ENCODE measurements at places on chromosomes 2 and 18.

GRCh38 chr18:10514601-10515000 lies 11.2 kb upstream of the NAPG start:
- no peak for DNase-seq

DNA sequence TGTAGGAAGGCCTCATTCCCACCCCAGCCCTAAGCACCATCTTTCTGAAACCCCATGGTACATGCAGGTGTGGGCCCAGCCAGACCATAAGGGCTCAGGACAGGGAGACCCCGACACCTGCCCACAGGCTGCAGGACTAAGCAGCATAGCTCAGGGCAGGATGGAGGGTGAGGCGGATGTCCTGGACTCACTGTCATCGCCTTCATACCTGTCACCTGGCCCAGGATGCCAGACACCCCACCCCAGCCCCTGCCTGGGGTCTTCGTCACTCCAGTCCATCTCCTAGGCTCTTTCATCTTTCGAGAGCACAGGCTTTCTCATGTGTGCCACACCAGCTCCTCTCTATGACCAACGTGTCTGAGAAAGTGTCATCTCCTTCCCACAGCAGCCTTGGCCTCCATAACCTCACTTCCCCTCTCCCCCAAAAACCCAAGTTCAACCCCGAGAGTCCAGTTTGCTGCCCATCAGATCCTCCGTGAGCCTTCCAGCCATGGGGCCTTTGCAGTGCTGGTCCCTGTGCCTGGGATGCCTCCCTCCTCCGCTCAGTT lies 71.5 kb downstream of the EMX1 start:
- no peak for DNase-seq

DNA sequence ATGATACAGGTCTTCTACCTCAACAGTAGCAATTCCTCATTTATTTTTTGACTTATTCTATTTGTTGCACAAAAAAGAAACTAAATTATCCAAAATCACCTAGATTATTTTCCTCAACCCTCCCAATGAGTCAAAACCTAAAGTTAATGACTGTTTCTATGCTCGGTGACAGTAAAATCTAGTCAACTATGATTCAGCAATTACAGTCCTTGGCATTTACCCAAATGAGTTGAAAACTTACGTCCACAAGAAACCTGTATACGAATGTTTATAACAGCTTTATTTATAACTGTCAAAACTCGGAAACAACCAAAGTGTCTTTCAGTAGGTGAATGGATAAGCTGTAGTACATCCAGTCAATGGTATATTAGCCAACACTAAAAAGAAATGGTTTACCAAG lies 439.3 kb downstream of the CBLN2 start:
- DNase-seq: no peak

GRCh38 chr2:8219631-8220355 lies 462.1 kb upstream of the ID2 start:
- DNase-seq: no peak

- DNase-seq: no peak
Measured at GRCh38 chr2:109087055-109087663, 41.8 kb upstream of the SH3RF3 start.

DNA sequence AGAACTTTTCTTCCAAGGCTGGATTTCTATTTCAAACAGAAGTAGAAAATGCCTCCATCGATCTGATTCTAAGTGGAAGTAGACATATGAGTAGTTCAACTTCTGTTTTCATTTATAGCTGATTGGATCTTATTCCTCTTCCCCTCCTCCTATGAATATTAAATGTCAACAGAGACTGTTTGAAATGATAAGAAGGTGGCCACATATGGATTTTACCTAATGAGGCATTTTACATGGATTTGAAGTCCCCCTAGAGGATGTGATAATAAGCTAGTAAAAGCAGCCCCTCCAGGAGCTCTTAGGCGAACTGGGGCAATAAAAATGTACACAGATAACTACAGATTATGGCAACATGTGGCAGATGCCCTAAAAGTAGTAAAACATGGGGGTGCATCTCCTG lies 71.0 kb downstream of the UPP2 start:
- no peak for DNase-seq

- DNase-seq: peak; percentile 66
Measured at GRCh38 chr2:84516234-84516986, at the start of gene DNAH6. Gene DNAH6, plus strand, starts transcription at chr2:84516498. Its CDS starts 1,329 bp downstream, at chr2:84517827.

- no peak for DNase-seq
Measured at GRCh38 chr2:239225371-239225851, 175.4 kb downstream of the HDAC4 start.

DNA sequence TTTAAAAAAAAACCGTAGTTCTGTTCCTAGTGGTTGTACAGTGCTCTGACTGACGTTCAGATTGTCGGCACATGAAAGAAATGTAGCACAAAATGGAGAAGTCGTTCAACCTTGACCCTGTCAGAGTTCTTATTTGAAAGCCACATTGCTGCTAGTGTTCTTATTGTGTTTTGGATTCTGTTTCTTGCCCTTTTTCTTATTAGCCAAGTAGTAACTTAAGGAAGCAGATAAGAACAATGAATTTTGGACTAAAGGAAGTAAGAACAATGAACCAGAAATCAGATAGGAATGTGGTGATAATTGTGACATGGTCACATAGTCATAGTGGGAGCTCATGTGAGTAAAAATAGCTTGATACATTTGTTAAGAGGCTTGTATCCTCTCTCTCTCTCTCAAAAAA lies 45.9 kb downstream of the RPIA start:
- DNase-seq: no peak

DNA sequence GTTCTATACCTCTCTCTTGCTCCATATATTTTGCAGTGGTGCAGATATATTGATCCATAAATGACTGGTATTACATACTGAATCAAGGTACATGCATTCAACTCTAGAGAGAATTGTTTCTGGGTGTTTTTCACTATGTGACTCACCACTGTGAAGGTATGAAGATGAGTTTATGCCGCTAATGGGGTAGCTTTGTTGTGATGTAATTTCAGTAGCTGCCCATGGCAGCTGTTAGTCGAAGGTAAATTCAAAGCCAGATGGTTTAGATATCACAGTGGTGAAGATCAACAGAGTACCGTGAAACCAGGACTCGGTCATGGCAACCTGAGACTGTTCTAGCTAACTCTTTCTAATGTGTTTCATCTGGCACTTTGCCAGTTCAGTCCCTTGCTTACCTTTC lies 50.4 kb downstream of the PKP4 start:
- DNase-seq: no peak

- no peak for DNase-seq
Measured at GRCh38 chr2:240598311-240598911, 11.9 kb downstream of the CAPN10 start.

GRCh38 chr18:27854631-27855030 lies 322.3 kb downstream of the CDH2 start:
- DNase-seq: no peak

DNA sequence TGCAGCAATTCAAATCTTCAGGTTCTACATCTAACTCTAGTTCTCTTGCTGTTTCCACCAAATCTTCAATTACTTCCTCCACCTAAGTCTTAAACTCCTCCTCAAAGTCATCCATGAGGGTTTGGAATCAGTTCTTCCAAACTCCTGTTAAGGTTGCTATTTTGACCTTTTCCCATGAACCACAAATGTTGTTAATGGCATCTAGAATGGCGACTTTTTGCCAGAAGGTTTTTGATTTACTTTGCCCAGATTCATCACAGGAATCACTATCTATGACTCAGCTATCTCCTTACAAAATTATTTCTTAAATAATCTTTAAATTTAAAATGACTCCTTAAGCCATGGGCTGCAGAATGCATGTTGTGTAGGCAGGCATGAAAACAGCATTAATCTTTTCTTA lies 368.9 kb upstream of the TNP1 start:
- no peak for DNase-seq

DNA sequence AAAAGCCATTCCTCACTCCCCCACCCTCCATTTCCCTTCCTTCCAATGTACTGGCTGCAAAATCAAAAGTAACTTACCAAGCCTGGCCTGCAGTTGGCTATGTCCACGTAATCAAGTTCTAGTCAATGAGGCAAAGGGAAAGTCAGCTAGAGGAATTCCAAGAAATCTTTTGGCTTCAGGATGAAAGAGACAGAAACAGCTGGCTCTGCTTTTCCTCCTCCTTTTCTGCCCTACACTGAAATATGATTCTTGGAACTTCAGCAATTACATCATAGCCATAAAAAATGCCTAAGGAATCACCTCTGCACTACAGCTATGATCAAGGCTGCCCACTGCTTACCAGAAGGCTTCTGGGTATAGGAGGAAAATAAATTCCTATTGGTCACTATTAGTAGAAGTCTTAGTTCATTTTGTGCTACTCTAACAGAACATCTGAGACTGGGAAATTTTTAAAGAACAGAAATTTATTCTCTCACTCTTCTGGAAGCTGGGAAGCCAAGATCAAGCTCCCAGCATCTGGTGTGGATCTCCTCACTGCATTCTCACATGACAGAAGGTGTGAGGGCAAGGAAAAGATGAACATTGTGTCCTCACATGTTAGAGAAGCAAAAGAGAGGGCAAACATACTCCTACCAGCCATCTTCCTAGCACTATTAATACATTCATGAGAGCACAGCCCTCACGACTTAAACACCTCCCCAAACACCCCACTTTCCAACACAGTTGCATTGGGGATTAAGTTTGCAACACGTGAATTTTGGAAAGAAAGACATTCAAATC lies 219.9 kb downstream of the TMX3 start:
- DNase-seq: no peak

DNA sequence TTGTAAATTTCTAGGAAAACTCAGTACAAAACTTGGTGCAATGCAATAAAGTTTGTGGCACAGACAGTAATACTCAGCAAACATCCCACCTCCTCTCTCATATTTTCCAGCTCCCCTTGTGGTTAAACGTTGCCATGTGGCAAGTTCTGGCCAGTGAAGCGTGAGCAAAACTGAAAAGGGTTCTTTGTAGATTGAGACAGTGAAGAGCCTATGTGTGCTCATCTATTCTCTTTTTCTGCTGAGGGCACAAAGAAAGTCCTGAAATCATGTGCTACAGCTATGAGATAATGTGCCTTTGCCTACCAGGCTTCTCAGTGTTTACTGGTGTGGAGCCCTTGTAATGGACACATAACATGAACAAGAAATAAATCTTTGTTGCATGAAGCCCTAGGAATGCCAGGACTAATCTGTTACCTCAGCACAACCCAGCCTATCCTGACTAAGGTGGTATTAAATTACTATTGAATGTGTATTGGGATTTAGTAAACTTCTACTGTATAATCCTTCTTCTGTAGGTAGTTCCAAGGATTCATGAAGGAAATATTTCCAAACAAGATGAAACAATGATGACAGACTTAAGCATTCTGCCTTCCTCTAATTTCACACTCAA lies 13.0 kb upstream of the TYMS start:
- DNase-seq: no peak

GRCh38 chr2:42545841-42546390 lies 22.5 kb upstream of the MTA3 start:
- no peak for DNase-seq

DNA sequence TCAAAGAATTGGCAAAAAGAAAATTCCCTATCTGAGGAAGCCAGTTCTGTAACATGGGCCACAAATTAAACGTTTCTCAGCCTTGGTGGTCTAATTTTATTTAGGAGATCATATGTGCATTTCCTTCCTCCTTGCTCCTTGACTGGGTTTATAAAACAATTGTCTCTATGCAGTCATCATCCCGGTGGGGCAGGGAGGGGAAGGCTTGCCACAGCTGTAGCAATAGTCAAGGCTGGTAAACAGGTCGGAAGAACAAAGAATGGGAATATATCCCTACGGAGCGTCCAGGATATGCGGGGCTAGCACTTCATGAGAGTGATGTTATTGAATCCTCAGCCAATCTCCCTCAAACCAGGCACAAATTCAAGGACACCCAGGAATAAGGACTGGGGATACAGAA lies 143.8 kb downstream of the RNF152 start:
- DNase-seq: no peak

- DNase-seq: no peak
Measured at GRCh38 chr2:167862296-167862695, 385.1 kb downstream of the STK39 start.

DNA sequence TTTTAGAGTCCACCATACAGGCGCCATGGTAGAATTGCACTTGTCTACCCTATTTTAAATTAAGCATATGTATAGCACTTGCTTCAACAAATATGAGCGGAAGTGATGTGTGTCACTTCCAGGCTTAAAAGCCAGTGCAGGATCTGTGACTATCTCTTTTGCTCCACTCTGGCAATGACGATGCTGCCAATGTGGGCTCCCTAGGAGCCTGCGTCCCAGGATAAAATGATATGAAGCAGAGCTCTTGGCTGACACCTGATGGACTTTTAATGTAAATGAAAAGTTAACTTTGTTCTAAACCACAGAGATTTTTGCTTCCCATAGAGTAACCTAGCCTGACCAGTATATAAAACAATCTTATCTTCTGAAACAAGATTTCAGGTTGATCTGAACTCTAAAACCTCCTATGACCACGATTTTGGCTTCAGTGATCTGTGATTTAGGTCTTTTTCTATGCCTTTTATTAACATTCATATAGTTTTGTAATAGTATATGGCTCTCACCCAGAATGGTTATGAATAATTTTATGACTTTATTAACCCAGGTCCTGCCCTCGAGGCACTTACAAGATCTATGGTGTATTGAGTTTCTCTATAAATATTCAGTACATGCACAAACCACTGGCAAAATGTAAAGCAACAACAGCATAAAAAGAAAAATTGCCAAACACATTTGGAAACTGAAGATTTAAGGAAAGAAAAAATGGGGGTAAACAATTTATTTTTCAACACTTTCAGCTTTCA lies 422.5 kb upstream of the PIK3C3 start:
- no peak for DNase-seq

- no peak for DNase-seq
Measured at GRCh38 chr2:76642129-76642528, 880.0 kb downstream of the LRRTM4 start.

DNA sequence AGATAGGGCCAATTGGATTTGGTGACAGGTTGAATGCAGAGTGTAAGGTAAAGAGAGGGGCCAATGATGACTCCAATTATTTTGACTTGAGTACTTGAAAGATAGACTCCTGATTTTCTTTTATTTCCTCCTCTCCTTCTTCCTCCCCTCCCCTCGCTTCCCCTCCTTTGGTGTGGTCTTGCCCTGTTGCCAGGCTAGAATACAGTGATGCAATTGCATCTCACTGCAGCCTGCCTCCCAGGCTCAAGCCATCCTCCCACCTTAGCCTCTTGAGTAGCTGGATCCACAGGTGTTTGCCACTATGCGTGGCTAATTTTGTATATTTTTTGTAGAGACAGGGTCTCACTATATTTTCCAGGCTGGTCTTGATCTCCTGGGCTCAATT lies 2.3 kb downstream of the DGUOK start:
- no peak for DNase-seq

GRCh38 chr2:23654756-23655155 lies 269.8 kb downstream of the KLHL29 start:
- DNase-seq: no peak

GRCh38 chr2:20196657-20197161 lies 28.2 kb downstream of the SDC1 start:
- no peak for DNase-seq

GRCh38 chr2:176832086-176832485 lies 380.5 kb upstream of the HNRNPA3 start:
- no peak for DNase-seq

- no peak for DNase-seq
Measured at GRCh38 chr2:3293221-3293620, 84.4 kb downstream of the EIPR1 start.
